ENCODE measurements at places on chromosomes 4 and X. TPM values are rescaled to one million over a fixed set of nuclear protein-coding genes. Genes with fewer than 3 reads are reported as not detected.

Gene PCDH7
- total RNA-seq = 19.3 TPM

Gene GPR78
- total RNA-seq = not detected

Gene PHOX2B
- total RNA-seq = not detected

Gene F8A3
- 5.3 TPM for total RNA-seq

Gene GAGE12J
- total RNA-seq = not detected

Gene PCDH18
- total RNA-seq = under 0.01 TPM

Gene CRLF2
- not detected for total RNA-seq

Gene DGAT2L6
- not detected for total RNA-seq

Gene RBM46
- under 0.01 TPM for total RNA-seq

Gene FGF13
- 3.0 TPM for total RNA-seq

Gene TLR3
- total RNA-seq = 1.7 TPM

Gene GCNA
- 0.72 TPM for total RNA-seq

Gene SLC25A43
- 29.4 TPM for total RNA-seq

All from tracheal epithelial cell (primary cell).